ENCODE measurements at places on chromosomes 5 and 9.

GRCh38 chr9:107872457-107873192 is 383.1 kb upstream of the KLF4 start:
- no peak for DNase-seq

DNA sequence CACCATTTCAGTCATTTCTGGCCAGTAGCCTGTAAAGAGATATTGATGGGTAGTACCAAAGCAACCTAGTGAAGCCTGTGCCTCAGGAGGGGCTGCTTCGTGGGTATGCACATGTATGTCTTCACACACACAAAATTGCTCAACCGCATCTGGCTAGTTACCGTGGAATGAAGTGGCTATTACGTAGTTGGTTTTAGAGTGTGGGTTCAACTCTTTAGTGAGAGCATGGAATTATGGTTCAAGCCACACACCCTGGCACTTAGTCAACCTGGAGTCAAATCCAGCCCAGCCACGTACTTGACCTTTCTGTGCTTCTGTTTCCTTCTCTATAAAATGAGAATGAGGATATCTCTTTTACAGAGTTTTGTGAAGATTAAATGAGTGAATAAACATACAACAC is 174.9 kb downstream of the TTC39B start:
- DNase-seq: no peak

- DNase-seq: no peak
Observed at GRCh38 chr9:36086442-36086841, 49.7 kb downstream of the RECK start.

GRCh38 chr9:79776581-79776980 is 204.8 kb downstream of the TLE4 start:
- DNase-seq: no peak

GRCh38 chr5:36089989-36090388 is 23.3 kb upstream of the UGT3A2 start:
- peak; percentile 8 for DNase-seq

GRCh38 chr9:93354451-93354850 is 97.0 kb upstream of the FAM120A start:
- no peak for DNase-seq

GRCh38 chr9:107650321-107650720 is 160.8 kb upstream of the KLF4 start:
- peak; percentile 54 for DNase-seq

DNA sequence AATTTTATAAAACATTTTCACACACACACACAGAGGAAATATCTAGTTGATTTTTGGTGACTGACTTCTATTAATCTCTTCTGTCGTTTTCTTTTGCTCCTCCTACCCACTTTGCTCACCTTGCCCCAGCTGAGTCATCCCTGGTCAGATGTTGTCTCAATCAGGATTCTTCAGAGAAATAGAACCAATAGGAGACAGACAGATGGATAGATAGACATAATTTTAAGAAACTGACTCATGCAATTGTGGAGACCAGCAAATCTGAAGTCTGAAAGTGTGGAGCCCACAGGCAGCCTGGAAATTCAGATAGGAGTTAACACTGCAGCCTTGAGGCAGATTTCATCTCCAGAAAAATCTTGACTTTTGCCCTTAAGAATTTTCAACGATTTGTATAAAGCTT is 37.0 kb upstream of the PIK3R1 start:
- no peak for DNase-seq

- no peak for DNase-seq
Observed at GRCh38 chr5:59474324-59474723, 419.2 kb downstream of the PDE4D start.

DNA sequence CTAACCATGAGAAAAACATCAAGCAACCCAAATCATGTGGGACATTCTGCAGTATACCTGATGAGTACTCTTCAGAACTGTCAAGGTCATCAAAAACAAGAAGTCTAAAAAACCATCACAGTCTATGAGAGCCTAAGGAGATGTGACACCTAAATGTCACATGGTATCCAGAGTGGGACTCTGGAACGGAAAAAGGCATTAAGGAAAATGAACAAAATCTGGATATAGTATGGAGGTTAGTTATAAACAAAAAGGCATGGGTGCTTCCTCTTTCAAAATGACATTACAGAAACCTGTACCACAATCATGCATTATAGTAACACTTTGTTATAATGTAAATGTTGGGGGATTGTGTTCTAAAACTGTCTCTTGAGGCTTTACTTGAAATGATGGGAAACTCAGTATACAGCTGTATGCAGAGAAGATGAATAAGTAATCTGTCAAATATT is 47.4 kb downstream of the PRKACG start:
- no peak for DNase-seq

- no peak for DNase-seq
Observed at GRCh38 chr5:138128334-138128733, 10.9 kb downstream of the NME5 start.

DNA sequence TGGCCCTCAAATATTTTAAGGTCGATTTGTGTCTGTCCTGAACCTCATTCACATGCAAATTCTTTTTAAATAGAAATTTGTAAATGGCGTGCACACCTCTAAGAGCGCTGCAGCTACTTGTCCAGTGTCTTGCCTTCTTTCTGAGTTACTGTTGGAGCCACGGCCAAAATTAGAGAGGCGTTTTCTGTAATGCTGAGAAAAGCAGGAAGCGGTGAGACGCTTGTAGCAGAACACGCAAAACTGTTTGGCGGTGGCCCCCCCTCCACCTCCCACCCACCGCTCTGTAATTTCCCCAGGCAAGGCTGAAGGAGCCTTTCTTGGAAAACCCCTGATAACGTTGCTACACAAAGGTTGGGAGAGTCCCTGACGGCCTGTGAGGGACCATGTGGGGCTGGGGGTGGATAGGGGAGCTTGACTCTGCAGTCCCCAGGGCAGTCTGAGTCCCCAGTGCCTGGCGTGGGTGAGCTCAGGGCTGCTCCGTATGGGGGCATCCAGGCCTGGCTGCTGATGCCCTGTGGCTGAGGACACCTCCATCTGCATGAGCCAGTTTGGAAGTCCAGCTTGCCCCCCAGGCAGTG is 96.5 kb downstream of the GADD45G start:
- DNase-seq: no peak

GRCh38 chr5:58458743-58459145 is 1.1 kb downstream of the PLK2 start:
- peak; percentile 57 for DNase-seq

DNA sequence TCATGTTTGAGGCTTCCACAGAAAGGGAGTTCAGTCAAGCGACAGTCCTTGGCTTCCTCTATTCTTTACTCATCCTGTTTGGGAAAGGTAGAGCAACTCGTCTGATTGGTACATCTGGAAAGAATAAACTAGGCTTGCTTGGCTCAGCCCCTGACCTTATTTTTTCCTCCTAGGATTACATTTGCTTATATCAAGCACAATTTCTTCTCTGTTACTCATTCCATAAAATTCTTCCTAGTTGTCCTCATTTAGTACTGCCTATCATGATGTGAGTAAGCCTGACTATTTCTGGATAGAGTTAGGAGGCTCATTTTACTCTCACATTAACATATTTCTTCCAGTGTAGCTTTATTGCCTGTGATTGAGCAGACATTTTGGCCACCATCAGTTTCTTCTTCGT is 10.9 kb upstream of the CARNMT1 start:
- DNase-seq: peak; percentile 89

DNA sequence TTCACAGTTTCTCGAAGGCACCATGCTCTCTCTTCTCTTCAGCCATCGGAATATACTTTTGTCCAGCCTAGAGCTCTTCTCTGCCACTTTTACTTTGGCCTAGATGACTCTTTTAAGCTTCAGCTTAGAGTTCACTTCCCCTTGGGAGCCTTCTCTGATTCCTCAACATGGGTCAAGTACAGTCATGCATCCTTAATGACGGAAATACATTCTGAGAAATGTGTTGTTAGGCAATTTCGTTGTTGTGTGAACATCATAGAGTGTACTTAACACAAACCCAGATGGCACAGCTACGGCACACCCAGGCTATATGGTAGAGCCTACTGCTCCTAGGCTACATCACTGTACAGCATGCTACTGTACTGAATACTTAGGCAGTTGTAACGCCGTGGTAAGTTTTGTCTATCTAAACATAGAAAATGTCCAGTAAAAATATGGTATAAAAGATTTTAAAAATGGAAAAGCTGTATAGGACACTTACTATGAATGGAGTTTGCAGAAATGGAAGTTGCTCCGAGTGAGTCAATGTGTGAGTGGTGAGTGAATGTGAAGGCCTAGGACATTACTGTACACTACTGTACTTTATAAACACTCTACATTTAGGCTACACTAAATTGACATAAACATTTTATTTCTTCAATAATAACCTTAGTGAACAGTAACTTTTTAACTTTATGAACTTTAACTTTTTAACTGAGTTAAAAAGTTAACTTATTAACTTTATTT is 15.1 kb upstream of the TNFSF15 start:
- no peak for DNase-seq
